ENCODE measurements at places on chromosomes 12 and 14.

DNA sequence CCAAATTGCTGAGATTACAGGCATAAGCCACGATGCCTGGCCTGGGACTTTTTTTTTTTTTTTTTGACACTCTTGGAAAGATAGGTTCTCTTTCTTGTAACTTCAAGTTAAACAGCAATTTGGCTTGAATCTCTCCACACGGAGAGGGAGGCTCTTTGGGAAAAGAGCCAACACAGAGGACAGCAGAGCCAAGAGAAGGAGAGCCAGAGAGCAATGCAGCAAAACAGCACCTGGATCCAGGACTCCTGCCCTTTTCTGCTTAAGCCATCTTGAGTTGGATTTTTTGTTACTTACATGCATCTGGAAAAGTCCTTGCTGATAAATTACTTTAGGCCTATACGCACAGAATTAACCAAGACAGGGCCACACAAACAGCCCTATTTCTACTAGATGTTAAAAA, 176.8 kb downstream of the APAF1 start:
- DNase-seq = no peak

DNA sequence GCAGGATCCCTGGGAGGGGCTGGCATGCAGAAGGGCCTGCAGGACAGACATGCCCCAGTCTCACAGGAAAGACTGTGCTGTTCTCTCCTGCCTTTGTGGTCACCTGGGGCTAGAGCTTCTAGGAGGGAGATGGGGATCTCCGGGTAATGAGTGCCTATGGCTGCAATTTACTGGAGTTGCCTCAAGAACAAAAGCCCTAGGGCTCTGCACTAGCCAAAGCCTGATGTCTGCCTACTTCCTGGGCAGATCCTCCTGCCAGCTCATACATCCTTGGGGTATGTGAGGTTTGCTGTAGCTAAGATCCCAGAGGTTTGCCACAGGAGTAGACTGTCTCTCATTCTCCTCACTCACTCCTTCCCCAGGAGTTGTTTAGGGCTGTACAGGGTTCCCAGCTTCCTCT, 106.9 kb upstream of the PPFIA2 start:
- DNase-seq = no peak

GRCh38 chr12:109675411-109675810, 38.2 kb upstream of the FAM222A start:
- DNase-seq = no peak

- no peak for DNase-seq
Observed at GRCh38 chr14:99648027-99648784, 3.3 kb downstream of the HHIPL1 start.

GRCh38 chr14:64732536-64733120, 28.4 kb downstream of the PLEKHG3 start:
- no peak for DNase-seq

DNA sequence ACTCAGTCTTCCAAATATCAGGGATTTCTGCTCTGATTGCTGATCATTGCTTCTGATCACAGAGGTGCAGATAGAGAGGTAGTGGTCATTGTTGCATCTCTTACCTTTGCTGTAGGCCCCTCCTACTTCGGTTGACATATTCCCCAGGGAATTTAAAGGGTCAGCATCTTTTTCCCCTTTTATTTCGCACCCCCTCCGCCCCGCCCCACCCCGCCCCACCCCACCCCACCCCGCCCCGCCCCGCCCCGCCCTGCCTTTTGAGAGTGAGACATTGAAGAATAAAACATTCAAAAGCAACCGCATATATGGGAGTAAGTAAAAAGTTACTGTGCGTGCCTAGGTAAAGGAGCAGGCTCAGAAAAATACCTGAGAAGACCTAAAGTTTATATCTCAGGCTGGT, 463.9 kb downstream of the BTG1 start:
- DNase-seq = no peak

GRCh38 chr12:104957719-104958000, 430 bp downstream of the SLC41A2 start:
- DNase-seq = no peak

DNA sequence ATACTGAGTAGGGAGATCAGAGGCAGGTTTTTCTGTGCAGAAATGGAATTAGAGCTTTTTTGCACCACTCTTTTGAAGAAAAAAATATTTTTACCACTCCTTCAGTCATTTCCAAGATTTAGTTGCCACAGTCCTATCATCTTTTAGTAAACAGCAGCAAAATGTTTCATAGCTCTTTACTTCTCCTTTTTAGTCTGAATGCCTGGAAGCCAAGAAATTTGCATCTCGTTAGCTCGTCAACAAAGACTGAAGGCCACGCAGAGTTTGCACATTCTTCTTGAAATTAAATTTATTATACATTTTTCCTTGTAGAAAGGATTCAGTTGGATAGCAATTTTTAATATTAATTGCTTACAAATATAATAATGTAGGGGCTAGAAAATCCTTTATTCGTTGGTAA, 544.5 kb upstream of the ATP2B1 start:
- peak; percentile 62 for DNase-seq
